AG04450 (cell line): ENCODE measurements at places on chromosomes 2 and 18.
A peak's percentile ranks its signal among the peaks of the same experiment; 100 is the strongest.

DNA sequence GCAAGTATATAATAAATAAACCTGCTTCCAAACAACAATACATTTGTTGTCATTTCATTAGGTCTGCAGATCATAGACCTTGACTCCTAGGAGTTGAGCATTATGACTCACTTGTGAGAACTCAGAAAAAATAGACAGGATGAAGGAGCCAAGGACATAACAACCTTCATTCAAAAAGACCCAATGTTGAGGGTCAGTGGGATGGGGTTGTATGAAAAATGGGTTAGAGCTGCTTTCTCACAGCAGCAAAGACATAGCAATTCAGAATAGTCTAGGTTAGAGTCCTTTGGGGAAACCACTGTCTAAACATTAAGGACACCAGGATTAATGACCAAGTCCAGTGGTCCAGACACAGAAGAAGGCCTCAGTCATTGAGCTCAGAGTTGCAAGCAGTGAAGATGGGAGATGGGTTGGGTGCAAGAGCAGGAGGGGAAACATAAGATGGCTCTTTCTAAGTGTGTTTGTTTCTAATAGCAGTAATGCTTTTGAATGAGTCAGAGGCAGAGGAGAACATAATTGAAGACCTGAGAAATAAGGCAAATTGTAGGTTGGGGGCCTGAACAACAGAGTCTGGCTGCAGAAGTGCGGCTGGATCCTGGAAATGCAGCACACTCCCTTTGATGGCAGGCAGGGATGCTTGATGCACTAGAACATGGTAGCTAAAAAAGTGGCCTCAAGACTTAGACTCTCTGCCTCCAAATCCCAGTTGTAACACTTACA lies 3.7 kb upstream of the SERPINB10 start:
- DNase-seq, result no peak

DNA sequence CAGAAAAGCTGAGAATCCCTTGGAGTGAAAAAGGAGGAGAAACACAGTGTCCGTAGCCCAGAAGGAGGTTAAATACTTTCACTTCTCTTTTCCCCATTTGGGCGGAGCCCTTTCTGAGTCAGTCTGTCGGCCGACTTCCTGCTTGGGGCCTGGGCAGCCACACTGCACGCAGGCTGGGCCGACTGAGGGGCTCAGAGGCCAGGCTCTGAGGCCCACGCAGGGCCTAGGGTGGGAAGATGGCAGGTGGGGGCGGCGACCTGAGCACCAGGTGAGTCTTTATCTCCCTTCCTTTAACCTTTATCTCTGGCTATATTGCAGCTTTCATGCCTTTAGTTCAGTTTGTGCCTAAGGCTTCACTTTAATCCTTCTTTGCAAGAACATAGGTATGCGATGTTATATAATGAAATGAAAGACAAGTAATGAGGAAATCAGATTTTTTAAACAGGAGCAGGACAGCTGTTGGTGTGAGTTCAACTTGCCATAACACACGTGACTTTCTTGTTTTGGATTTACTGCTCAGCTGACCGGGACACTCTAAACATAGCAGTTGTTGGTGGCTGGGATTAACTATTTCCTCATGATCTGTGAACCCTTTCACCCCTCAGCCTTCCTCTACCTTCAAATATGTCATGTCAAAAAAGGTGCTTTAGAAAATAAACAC lies at the start of gene SP100:
Gene SP100 (plus strand): TSS at position 141 of the 661 bp plus-strand sequence. CDS start 96 bp downstream, at position 237.
- DNase-seq, result peak; percentile 45

- DNase-seq, result no peak
These were observed 19.8 kb downstream of the SPIRE1 start for GRCh38 chr18:12637901-12638643.

DNA sequence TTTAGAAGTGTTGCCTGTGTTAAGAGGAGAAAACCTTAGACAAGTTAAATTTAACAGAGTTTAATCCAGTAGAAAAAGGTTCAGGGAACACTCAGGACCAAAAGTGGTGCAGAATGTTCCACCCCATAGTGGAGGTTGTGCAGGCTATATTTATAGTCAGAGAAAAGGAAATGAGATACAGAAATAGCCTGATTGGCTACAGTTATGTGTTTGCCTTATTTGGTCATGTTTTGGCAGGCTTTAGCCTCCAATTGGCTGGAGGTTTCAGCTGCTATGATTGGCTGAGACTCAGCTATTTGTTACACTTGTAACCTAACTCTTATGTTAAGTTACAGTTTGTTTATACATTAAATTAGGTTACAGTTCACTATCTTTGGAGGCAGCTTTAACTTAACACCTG lies 4.2 kb downstream of the STAMBP start:
- DNase-seq, result no peak

DNA sequence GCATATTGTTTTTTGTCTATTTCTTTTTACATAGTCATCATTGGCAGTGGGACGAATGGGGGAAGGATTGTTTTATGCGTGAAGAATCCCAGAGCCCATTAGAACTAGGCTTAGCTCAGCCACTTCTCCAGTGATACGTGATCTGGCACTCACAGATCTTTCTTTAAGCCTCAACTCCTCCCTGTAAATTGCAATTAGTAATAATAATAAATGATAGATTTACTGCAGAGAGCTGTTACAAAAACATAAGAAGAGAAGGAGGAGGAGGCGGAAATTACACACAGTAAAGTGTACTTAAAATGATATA lies 629.3 kb downstream of the NRXN1 start:
- DNase-seq, result no peak

DNA sequence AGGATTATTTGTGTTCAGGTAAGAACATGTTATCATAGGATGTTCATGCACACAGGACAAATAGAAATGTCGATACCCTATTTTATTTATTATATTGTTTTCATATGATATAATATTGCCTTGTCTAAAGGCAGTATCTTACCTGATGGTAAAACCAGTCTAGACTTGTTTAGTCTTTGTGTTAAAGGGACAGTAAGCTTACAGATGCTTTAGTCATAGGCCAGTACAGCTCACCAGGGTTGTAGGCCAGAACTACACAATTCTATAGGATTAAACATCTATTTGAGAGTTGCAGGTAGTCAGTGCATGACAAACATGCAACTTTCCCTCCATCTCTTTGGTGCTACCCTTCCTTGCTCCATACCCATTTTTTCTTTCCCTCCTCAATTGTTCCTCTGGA lies 158.5 kb downstream of the GALNT3 start:
- DNase-seq, result no peak

GRCh38 chr2:128808462-128809258 lies 490.0 kb upstream of the HS6ST1 start:
- DNase-seq, result no peak

- DNase-seq, result no peak
These were observed 10.3 kb upstream of the CXXC1 start for GRCh38 chr18:50297621-50298442.

- DNase-seq, result no peak
These were observed 79.9 kb downstream of the EPAS1 start for GRCh38 chr2:46377101-46377581.

DNA sequence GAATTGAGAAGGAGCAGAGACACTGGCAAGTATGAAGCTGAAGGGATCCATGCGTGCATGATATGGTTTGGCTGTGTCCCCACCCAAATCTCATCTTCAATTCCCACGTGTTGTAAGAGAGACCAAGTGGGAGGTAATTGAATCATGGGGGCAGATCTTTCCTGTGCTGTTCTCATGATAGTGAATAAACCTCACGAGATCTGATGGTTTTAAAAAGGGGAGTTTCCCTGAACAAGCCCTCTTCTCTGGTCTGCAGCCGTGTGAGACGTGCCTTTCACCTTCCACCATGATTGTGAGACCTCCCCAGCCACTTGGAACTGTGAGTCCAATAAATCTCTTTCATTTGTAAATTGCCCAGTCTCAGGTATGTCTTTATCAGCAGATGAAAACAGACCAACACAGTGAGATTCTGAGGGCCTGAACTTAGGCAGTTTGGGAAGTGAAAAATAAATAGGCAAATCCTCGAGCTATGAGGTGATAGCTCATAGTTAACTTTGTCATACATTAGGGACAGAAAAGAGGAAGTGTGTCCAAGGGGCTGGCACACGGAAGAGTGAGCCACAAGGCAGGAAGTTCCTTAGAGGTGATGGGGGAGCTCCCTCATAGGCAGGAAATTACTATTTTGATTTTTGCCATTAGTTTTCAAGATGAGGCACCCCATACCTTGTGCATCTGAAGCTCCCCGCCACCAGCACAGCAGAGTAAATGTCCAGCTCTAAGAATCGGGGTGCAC lies 658.8 kb upstream of the ID2 start:
- DNase-seq, result no peak

- DNase-seq, result no peak
These were observed 318.1 kb upstream of the EPAS1 start for GRCh38 chr2:45979065-45979464.

GRCh38 chr18:48270929-48271328 lies 138.3 kb downstream of the ZBTB7C start:
- no peak for DNase-seq

DNA sequence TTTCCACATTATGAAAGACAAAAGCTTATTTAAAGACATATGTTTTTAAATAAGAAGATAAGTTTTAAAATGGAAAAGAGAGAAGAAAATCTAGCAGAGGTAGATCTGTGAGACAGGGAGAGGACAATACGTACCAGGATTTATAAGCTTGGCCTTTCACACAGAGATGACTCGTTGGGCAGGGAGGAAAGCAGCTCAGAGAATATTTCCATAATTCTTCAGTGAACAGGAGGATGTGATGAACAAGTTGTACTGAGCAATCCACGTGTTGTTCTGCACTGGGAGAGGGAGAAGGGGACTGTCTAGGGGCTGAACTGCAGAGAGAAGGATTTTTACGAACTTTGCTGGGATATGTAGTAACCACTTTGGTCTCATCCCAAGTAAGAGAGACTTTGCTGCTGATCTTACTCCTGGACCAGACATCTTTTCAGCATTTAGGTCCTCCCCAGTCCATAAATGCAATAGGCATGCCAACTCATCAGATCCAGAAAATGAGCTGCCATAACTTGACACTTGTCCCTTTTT lies 162.5 kb upstream of the SETBP1 start:
- DNase-seq, result no peak

- DNase-seq, result no peak
These were observed 533.8 kb downstream of the FBXO15 start for GRCh38 chr18:73613706-73614340.

DNA sequence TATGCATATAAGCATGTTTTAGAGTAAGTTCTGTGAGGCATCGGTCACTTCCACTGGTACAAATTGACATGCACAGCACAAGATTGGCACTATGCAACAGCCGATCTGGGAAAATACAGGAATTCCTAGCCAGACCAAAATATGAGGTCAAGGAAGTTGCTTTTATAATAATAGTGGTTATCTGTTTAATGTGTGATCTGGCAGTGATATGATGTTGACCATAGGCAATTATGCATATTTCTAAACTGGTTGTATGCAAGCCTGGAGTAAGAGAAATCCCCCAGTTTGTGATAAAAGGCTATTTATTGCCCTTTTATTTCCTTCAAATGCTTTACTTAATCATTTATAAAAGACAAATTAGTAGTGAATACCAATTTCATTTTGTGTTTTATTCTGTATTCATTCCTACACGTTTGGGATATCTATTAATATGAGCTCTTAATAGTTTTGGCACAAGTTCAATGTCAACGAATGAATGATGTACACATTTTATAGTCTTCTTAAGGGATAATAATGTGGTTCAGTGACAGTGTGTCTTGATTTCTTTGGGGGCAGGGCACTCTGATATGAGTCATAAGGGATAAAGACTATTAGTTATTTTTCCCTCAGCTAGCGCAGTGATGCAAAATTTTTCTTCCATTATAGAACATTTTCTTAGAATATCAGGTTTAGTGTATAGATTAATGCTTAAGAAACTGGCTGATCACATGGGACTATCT lies 34.7 kb upstream of the ZEB2 start:
- no peak for DNase-seq
